ENCODE measurements at places on chromosomes 12 and 14.

GRCh38 chr12:69107541-69107940 lies 131.8 kb upstream of the CPSF6 start:
- DNase-seq, result no peak

- peak; percentile 49 for DNase-seq
These were observed 119.8 kb upstream of the CPM start for GRCh38 chr12:69052613-69053408.

DNA sequence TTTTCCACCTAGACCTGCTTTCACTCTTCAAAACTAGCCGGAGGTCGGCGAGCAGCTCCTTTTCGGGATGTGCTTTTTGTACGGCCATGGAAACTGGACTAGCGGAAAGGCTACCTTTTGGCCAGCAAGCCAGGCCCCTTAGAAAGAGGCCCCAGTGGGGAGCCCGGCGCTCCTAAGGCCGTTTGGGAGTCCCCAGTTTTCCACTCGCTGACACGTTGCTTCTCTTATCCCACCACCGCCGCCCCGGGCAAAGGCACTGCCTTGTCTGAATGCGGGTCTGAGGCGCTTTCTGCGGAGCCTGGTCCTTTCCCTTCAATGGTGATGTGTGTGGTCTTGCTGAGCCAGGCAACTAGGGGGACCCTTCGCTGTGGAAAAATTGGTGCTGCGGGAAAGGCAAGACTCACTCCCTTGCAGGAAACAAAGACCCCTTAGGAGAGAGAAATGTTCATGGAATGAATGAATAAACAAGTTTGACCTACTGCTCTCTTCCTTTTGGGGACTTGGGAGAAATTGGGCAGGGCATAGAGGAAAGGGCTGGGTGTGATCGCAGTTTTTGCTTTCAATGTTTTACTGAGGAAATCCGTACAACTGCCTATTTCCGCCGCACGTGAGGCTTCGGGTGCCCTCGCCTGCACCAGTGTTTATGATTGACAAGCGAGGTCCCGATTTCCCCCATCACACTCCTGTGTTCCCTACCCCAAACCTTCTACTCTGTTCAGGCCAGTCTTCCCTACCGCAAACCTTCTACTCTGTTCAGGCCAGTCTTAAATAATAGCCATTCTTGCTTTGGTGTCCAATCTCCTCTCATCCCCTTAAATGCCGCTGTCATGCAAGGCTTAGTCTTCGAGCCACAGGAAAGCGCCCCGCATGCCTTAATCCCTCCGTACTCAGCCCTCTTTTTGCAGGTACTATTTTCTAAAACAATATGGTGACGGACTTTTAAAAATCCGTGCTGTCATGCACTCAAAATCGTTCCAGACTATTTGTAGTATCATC lies 1.0 kb upstream of the SLC38A2 start:
- no peak for DNase-seq

- no peak for DNase-seq
These were observed 83.1 kb upstream of the DNM1L start for GRCh38 chr12:32596030-32596429.

GRCh38 chr12:30811966-30812365 lies 57.2 kb upstream of the CAPRIN2 start:
- DNase-seq, result no peak

GRCh38 chr12:102543494-102544485 lies 63.4 kb upstream of the IGF1 start:
- DNase-seq, result no peak

GRCh38 chr14:73264080-73264884 lies 27.0 kb downstream of the PAPLN start:
- DNase-seq, result no peak

DNA sequence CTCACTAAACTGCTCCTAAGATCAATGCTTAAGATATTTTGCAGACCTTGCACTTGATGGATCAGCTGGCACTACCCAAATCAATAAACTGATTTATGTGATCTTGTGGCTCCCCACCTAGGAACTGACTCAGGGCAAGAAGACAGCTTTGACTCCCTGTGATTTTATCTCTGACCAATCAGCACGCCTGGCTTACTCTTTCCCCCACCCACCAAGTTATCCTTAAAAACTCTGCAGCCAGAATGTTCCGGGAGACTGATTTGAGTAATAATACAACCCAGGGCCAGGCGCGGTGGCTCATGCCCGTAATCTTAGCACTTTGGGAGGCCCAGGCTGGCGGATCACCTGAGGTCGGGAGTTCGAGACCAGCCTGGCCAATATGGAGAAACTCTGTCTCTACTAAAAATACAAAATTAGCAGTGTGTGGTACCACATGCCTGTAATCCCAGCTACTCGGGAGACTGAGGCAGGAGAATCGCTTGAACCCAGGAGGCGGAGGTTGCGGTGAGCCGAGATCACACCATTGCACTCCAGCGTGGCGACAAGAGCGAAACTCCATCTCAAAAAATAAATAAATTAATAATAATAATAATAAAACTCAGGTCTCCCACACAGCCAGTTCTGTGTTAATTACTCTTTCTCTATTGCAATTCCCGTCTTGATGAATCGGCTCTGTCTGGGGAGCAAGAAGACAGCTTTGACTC lies 12.0 kb downstream of the MORN3 start:
- no peak for DNase-seq

- no peak for DNase-seq
These were observed 938.5 kb downstream of the TRHDE start for GRCh38 chr12:73210548-73211204.

DNA sequence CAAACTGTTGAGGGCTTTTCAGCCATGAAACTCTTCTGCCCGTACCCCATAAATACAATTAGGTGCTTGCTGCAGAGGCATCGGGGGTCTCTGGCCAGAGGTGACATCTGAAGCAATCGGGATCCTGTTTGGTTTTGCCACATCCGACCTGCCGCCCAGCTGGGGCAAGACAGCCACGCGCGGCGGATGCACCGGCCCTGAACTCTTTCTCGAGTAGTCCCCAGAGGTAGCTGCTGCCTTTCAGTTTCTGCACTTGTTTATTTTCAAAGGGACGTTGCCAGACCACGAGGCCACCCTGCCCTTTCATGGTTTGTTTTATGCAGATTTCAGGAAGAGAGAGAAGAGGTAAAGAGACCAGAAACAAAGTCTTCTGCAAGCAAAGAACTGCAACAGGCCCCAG lies 10.6 kb upstream of the MLXIP start:
- DNase-seq, result no peak

DNA sequence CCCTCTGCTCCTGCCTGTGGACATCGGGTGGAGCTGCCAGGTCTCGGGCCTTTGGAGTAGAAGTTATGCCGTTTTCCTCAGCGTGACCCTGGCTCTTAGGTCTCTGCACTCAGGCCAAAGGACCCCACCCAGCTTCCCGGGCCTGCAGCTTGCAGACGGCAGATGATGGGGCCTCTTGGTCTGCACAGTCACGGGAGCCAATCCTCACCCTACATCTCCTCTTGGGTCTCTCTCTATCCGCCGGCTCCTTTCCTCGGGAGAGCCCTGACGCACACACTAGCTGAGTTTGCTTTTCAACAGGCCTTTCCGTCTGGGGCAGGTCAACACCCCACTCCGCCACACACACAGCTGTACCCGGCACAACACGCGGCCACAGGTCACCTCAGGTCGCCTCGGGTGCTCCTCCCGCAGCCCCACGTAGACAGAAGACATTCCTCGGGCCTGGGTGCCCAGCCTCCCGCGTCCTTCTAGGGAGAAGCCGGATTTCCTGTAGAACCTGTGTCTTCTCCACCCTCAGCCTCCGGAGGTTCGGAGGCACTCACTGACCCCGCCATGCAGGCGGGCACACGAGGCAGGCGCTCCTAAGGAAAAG lies 9.9 kb downstream of the GALNT9 start:
- DNase-seq, result no peak

DNA sequence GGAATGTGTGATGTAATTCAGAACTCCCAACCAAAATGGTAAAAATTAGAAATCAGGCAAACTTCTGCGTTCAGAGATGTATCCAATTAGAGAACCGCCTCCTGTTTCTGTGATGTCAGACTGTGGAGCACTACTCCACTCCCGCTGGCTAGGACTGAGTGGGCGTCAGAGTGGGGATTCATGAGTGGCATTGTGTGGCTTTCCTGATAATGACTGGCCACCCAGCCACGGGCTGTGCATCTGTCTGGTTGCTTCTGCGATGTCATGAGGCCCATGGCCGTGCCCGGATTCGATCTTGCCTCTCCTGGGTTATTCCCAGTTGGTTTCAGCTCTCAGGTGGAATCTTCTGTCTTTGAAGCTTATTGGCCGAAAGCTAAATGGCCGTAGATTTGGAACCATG lies 87.1 kb upstream of the KCNA1 start:
- no peak for DNase-seq

DNA sequence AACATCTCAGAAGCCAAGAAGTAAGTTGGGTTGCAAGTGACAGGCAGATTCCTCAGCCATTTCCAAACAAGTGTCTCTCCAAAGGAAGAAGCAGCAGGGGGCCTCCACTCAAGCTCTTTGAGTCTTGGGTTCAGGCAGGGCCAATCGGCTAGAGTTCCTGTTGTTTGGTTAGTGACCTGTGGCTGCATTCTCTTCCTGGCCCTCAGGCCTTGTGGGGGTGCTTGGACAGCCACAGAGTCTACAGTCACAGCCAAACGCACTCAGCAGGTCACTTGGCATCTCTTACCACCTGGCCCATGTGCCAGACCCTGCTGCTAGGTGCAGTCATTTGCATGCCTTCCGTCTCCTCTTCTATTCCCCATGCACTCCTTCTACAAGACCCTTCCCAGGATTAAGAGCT lies 353.9 kb downstream of the GRIN2B start:
- DNase-seq, result no peak

- no peak for DNase-seq
These were observed 1.1 kb downstream of the ARID2 start for GRCh38 chr12:45730348-45731189.

- no peak for DNase-seq
These were observed 49.4 kb downstream of the DYRK2 start for GRCh38 chr12:67697967-67698366.

GRCh38 chr12:9864913-9865675 lies 4.1 kb downstream of the CLEC2B start:
- no peak for DNase-seq

DNA sequence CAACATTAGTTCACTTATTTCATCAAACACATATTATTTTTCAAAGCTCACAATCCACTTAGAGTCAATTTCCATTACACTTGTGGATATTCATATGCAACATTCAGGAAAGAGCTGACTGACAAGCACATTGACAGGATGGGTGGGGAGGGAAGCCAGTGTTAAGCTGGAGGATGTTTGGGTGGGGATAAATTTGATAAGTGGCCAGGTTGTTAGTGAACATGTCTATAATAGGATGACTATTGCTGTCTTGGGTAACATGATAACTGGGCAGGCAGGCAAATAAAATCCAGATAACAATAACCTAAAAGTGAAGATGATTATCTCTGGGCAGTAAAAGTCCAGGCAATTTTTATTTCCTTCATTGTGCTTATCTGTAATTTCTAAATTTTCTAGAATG lies 73.8 kb upstream of the OSBPL8 start:
- DNase-seq, result no peak

GRCh38 chr12:121388421-121388981 lies 11.4 kb upstream of the RNF34 start:
- no peak for DNase-seq

- no peak for DNase-seq
These were observed 130.5 kb downstream of the SLC41A2 start for GRCh38 chr12:104827587-104827986.

DNA sequence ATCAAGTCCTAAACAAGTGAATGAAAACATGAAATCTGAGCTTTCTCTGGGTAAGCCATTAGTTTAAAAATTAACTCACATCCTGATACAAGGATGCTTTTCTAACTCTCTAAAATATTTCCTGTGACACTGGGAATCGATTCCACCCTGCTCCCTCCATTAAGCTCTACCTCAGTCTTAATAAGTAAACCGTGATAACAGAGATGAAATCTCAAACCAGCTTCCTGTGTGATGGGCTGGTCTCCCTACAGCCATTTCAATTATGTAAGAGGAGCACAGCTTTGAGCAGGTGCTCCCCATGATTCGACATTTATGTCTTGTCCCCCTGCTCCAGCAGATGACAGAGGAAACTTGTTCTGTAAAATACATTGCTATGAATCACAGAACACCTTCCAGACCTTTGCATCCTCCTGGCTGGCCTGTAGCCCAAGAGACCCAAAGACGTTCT lies 59.0 kb downstream of the GAS2L3 start:
- DNase-seq, result no peak

- DNase-seq, result no peak
These were observed 250.5 kb downstream of the MED13L start for GRCh38 chr12:116026768-116027550.

GRCh38 chr12:10304161-10304574 lies 3.5 kb upstream of the KLRD1 start:
- DNase-seq, result no peak

GRCh38 chr12:20345866-20346265 lies 22.5 kb upstream of the PDE3A start:
- no peak for DNase-seq

DNA sequence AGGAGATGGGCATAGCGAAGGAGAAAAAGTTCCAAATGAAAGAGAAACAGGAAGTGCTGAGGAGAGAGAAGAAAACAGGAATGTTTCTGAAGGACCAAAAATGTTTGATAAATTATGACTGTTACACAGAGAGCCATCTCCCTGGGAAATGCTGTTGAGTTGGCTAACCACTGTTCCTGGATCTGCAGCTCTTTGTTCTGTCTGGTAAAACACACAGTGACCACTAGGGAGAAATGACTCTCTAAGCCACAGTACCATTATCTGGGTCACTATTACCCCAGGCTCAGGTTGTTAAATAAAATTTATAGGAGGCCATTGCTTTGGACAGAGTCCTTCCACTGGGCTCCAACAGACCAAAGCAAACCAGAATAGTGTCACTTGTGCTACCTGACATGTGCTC lies 219.3 kb downstream of the CRADD start:
- no peak for DNase-seq

- no peak for DNase-seq
These were observed 14.3 kb downstream of the ASB8 start for GRCh38 chr12:48142818-48143674.

GRCh38 chr12:132329036-132329719 lies at the start of gene GALNT9:
GALNT9 (minus strand) TSS chr12:132329589; CDS start chr12:132329203, 386 bp downstream.
- DNase-seq, result no peak

GRCh38 chr12:102740141-102740955 lies 176.7 kb downstream of the PAH start:
- no peak for DNase-seq

- DNase-seq, result no peak
These were observed 10.3 kb downstream of the FBRSL1 start for GRCh38 chr12:132500142-132500855.

- no peak for DNase-seq
These were observed 787 bp downstream of the ACAD10 start for GRCh38 chr12:111686574-111687105.

DNA sequence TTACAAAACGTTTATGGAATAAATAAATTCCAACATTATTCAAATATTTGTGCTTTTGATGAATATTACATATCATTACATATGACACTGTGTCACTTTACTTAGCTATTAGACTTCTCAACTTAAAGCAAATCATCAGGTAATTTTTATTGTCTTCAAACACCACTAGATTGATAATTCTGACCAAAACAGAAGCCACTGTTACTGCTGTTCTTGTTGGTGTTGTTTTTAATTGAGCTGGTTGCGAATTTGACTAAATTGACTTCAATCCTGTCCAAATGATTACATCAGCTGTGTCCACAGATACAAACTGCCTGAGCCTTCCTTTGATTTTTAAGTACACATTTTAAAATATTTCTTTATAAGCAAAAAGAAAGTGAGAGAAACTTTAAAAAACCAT lies 29.2 kb downstream of the PRKD1 start:
- DNase-seq, result no peak
